ENCODE measurements at places on chromosomes 13 and 19.
A peak's percentile ranks its signal among the peaks of the same experiment; 100 is the strongest.

DNA sequence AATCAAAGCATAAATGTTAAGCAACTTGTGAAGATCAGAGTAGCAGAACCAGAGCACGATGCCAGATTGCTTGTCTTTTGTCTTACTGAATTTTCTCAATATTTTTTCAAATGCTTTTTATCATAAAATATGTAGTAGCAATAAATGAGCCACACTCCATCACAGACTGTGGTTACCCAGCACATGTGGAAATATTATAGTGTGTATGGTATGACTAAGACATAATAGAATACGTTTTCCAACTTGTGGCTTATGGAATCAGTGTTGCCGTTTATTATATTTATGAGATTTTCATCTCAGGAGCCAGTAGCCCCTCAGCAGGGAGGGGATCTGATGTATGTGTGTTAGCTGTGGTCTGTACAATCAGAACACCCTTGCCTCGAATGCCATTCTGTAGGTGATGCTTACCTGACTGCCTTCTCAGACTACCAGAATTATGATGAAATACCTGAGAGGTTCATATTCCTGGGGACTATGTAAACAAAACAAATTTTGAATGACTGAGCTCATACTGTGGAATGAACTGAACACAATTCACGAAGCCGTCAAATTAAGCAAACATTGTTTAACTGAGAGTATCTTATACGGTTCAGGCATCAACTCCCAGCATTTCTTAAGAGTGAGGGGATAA, 1.9 kb downstream of the SCEL start:
- no peak for DNase-seq

- DNase-seq: no peak
Observed at GRCh38 chr13:111899714-111900389, 167.1 kb upstream of the SOX1 start.

- DNase-seq: no peak
Observed at GRCh38 chr19:14672188-14672872, 2.3 kb downstream of the ADGRE3 start.

DNA sequence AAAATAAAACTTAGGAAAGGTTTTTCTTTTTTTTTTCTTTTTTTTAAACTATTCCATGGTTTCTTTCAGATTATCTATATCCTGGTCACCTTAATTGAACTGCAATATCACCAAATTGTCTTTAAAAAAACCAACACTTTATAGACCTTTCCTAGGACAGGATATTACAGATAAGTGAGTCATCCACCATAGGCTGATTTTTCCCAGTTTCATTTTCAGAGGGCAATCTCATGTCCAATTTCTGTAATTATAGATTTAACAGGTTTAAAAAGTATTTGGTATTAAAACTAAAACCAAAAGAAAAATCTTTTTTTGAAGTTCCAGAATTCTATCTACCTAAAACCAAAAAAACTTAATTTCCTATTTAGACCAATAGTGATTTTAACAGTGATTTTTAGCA, 13.2 kb downstream of the SPART start:
- no peak for DNase-seq

GRCh38 chr13:113045251-113046127, 60.1 kb upstream of the F7 start:
- no peak for DNase-seq

DNA sequence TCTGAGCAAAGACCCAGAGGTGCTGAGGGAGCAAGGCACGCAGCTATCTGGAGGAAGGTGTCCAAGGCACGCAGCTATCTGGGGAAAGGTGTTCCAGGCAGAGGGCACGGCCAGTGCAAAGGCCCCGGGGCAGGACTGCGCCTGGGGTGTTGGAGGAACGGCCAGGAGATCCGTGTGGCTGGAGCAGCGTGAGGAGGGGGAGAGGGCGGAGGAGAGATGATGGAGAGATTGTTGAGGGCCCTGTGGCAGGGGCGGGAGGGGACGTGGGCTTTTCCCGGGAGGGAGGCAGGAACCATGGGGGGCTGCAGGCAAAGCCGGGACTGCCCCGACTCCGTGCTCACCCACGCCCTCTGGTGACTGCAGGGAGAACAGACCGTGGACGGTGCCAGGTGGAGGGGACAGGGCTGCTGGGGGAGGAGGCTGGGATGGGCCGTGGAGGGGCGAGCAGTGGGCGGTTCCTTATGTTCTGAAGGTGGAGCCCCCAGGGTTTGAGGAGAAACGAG, 13.3 kb upstream of the MISP start:
- DNase-seq: no peak

GRCh38 chr13:21823949-21824348, 153.1 kb downstream of the FGF9 start:
- DNase-seq: no peak

GRCh38 chr19:50632151-50632835, 7.4 kb downstream of the SYT3 start:
- DNase-seq: no peak

DNA sequence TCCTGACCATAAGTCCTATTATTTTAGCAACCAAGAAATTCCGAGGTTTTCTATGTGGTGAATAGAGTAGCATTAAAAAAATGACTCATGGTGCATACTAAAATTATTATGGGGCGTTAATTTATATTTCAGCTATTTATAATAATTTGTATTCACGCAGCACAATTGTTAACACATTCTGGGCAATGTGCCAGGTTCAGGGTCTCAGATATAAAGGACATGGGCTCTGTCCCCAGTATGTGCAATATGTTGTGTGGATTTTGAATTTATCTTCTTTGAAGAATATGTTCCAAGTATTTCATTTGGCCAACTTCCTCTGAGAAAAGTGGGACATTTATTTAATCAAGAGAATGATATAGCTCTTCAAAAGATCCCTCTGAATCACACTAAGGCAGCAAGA, 1434.7 kb upstream of the PRR20A start:
- DNase-seq: no peak

GRCh38 chr13:80012251-80012650, 328.7 kb downstream of the SPRY2 start:
- no peak for DNase-seq

- DNase-seq: no peak
Observed at GRCh38 chr19:42086188-42086736, 10.3 kb downstream of the ZNF574 start.

DNA sequence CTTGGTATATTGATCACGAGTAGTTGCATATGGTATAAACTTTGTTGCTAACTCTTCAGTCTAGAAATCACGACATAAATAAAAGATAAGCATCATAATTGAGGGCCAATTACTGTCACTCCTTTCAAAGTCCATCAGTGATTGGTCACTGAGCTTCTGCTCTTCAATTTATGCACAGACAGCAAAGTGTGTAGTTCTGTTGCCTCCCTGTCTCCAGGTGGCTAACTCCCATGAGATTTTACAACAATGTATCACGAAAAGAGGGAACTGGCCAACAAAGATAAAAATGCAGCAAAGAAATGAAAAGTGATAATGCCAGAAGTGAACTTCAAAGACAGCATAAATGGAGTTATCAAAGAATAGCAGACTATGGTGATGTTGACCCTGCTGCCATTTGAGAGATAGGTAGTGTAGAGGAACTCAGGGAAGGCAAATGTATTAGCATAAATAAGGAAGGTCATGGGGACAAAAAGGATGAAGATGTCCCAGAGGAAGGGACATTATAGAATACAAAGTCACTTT, 12.7 kb upstream of the TNFSF14 start:
- no peak for DNase-seq

DNA sequence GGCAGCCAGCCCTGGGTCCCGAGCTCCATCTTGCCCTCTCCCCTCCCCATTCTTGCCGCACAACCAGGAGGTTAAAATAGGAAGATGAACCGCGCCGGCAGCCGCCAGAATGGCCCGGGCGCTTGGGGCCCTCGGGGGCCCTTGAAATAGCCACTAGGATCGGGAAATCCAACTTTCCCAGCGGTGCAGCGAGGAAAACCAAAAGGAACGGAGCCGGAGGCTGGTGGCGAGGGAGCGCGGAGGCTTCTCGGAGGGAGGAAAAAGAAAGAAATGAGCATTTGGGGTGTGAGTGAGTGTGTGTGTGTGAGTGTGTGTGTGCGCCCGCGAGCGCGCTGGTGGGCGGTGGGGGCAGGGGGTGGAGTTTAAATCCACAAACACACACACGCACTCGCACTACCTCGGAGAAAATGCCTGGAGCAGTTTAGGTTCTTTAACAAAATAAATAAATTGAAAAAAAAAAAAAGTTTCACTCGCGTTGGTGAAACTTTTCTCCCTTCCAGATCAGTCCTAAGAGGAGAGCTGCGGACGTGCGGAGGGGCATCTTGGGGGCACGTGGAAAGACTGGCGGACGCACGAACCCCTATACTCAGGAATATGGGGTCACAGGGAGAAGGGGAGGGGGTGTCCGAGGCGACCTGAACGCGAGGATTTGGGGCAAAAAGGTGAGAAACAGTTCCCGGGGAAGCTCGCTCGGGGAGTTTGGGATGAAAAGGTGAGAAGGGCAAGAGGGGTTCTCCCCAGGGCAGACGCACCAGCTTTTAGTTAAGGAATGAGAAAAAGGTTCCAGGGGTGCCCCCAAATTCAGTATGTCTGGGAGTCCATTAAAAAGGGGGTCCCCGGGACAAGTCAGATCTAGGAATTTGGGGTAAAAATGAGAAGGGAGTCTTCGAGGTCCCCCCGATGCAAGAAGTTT, 1.3 kb downstream of the RFX2 start:
- DNase-seq: peak; percentile 67

Data from AG09319 (cell line).